ENCODE measurements at places on chromosomes 11 and 22. TPM values are rescaled to one million over a fixed set of nuclear protein-coding genes. Genes with fewer than 3 reads are reported as not detected.
A peak's percentile ranks its signal among the peaks of the same experiment; 100 is the strongest.

- ATAC-seq, result no peak
These were observed 4.1 kb downstream of the RELT start for GRCh38 chr11:73380331-73380730.

DNA sequence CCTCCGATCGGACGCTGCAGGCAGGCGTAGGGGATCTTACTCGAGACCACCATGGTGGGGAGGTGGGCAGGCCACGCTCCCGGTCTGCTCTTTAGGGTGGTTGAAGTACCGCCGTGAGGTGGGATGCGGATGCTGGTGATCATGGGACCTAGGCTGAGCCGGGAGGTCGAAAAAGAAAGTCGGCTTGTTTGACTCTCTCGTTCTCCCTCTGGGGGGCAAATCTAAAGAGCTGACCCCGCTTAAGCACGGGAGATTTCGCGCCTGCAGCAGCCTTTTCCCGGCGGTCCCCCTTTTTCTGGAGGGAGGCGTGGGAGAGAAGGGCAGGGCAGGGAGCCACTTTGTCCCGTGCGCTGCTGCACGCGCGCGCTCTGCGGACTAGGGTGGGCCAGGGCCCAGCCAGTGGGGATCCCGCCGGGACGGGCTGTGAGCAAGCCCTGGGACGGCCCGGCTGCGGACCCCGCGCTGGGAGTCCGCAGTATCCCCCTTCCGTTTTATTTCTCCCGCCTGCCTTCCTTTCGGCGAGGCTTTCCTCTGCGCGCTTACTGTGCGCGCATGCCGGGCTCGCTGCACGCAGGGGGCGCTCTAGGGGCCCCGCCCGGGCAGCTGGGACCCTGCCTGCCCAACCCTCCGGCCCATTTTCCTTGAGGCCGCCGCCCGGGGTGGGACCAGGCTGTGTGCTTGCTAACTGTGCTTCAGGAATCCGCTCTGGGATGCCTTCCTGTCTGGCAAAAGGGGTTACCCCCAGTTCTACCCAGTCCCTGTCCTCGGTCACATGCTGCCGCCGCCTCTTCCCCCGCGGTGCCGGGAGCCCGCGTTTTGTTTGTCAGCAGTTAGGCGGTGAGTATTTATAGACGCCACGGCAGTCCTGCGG lies 81.0 kb downstream of the PRR5L start:
- ATAC-seq, result peak; percentile 56

DNA sequence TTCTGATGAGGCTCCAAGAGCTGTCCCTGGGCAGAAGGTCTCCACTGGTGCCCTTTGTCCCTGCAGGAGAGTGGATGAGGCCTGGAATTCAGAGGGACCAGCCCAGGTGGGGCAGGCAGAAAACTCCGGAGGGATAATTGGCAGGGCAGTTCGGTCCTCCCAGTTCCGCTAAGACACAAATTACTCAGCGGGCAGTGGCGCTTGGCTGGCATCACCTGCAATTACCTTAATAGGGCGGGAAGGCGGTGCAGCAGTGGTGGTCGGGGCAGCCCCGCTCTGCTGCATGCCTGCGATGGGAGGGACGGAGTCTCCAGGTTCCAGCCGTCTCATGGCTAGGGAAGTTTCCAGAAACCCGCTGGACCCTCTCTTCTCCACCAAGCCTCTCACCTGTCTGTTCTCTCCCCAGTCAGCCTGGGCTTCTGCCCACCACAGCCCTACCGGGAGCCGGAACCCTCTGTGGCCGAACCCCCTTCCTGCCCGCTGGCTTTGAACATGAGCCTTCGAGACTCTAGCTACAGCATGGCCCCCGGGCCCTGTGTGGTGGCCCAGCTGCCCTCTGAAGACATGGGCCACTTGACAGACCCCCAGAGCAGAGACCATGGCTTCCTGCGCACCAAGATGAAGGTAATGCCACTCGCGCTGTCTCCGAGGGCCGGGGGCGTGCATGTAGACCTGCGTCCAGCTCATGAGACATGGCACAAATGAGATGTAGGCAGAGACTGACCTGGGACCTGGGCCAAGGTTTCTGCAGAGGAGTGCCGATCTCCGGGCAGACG lies 7.0 kb downstream of the OVOL1 start:
- ATAC-seq, result no peak

- no peak for ATAC-seq
These were observed 88.8 kb upstream of the BARX2 start for GRCh38 chr11:129286813-129287212.

- ATAC-seq, result no peak
These were observed 29.6 kb downstream of the ZNF143 start for GRCh38 chr11:9490376-9490775.

DNA sequence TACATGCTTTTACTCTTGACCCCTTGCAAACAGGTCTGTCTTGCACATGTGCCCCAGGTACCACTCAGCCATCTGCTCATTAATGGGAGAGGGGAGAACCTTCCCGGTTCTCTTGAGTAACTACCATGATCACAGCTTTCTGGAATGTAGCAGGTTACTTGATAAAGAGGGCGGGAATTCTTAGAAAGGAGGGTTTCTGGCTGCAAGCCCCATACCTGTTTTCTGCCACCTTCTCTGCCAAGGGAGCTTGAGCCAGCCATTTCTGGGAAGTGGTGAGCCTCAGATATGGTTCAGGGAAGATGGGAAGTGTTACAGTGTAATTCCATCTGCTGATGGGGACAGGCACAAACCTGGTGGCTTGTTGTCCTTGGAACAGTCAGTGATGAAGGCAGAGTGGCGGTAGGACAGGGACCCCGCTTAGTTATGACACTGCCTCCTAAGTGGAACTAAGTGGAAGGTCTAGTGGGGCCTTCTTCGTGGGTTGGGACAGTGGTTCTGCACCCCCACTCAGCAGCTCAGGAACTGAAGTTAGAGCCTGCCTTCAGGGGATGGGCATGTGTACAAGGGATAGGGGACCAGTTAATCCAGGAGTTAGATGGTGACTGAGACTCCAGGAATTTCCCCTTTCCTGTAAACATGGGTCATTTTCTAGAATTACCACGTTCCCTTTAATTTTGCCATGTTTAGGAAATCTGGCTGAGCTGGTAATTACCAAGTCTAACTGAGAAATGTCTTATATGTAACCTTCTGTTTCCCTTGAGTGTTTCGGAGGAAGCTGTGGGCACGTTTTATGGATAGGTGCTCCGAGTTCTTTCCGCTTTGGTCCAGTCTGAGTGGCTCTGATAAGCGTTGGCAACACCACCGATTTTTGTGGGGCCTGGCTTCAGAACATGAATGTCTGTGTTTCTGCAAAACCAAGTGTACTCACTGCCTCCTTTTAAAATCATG lies 35.3 kb downstream of the BCR start:
- peak; percentile 22 for ATAC-seq

Gene SC5D
- total RNA-seq, result 28.0 TPM

- ATAC-seq, result no peak
These were observed 24.9 kb upstream of the GNB1L start for GRCh38 chr22:19879643-19879991.

GRCh38 chr11:56624661-56625110 lies 10.0 kb upstream of the OR5M1 start:
- ATAC-seq, result no peak

Gene KREMEN1
- 12.5 TPM for total RNA-seq

GRCh38 chr11:34616830-34617504 lies 3.9 kb upstream of the EHF start:
- no peak for ATAC-seq

- no peak for ATAC-seq
These were observed 103.6 kb downstream of the MTNR1B start for GRCh38 chr11:93073026-93073425.

GRCh38 chr22:38766076-38766777 lies 10.4 kb upstream of the SUN2 start:
- ATAC-seq, result peak; percentile 48

DNA sequence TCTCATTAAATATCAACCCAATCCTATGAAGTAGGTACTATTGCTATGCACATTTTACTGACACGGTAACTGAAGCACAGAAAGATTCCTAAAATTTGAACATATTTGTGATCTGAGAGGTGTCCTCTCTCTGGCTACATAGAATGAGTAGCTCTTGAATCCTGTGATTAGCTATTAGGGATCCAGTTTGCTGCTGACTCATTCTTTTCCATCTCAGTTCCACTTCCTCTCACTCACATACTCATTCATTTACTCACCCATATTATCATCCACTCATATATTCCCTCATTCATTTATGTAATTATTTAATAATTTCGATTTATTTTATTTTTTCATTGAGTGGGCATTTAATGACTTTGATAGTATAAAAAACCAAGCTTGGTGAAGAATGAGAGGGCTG lies 42.7 kb downstream of the OR5B17 start:
- ATAC-seq, result no peak

- no peak for ATAC-seq
These were observed 94.1 kb upstream of the SC5D start for GRCh38 chr11:121198491-121198890.

DNA sequence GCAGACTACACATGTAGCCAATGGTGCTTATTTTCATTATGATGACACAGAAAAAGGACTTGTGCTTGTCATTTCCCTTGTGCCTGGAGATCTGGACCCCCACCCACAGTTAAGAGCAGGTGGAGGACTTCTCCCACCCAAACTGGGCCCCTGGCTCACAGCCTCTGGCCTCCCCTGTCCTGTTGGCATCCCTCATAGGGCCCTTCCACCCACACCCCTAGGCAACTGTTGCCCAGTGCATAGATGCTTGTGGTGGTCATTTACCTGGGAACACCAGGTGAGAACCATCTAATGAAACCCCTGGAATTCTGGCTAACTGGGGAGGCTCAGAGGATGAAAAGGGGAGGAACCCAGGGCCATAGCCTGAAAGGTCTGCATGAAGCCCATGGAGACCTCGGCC lies 355.9 kb downstream of the BUD13 start:
- no peak for ATAC-seq

DNA sequence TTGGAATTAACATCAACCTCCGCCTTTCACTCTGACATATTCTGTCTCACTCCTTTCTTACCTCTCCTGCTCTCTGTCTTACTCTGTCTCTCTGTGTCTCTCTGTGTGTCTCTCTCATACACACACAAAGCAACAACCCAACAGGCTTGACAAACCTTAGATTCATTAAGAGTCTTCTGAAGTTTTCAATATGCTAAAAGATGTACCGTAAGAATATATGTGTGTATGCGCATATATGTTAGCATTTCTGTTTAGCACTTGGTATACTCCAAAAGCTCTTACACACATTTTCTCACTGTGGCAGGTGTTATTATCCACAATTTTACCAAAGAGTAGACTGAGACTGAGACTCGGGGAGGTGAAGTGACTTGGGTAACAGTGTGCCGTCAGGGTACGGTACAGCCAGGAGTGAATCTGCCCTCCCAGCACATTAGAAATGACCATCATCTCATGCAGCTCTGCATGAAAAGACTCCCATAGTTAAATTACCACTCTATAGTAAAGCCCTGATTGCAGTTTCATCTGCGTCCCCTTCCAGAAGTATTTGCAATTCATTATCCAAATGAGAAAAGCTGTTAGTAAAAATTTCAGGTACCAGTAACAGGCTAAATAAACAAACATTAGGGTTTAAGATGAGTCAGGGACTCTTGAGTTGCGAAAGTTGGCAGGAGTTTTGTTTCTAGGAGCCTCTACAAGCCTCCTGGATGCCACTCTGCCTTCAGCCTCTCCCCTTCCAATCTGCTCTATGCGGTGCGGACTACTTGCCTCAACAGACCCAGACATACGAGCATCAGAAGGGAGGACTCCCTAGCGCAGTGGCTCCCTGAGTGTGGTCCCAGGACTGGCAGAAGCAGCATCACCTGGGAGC lies 195.2 kb upstream of the TMEM45B start:
- no peak for ATAC-seq

GRCh38 chr11:32918427-32918826 lies 25.8 kb downstream of the QSER1 start:
- no peak for ATAC-seq

Gene UBQLNL
- total RNA-seq, result 0.31 TPM

GRCh38 chr11:70575396-70576060 lies 177.2 kb downstream of the CTTN start:
- no peak for ATAC-seq

DNA sequence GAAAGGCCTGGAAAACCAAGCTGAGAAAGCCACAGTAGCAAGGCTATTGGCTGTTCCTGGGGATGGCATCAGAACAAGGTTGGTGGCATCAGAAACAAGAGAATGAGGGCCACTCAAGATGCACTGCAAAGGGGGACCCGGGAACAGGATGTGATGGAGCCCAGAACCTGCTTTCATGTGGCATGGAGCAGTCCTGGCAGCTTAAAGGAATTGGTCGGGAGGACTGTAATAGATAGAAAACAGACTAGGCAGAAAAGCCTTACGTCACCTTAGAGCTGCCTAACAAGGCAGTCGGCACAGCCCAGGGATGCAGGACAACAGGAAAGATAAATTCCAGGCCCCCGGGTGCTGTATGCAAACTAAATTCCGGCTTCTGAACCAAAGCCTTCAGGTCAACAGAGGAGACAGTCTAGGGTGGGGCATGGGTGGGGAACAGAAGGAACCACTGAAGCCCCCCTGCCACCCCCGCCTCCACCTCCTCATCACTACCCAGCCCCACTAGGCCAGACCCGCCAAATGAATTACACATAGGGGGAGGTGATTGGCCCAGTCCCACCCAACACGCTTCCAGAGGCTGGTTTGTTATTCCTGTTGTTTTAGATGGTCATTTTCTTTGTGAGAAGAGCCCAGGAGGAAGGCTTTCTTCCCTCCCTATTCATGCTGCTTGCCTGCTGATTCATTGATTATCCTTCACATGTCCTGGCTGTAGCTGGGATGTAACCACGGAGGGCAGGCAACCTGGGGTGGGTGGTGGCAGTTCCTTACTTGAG lies 25.7 kb upstream of the LRRC55 start:
- ATAC-seq, result no peak

DNA sequence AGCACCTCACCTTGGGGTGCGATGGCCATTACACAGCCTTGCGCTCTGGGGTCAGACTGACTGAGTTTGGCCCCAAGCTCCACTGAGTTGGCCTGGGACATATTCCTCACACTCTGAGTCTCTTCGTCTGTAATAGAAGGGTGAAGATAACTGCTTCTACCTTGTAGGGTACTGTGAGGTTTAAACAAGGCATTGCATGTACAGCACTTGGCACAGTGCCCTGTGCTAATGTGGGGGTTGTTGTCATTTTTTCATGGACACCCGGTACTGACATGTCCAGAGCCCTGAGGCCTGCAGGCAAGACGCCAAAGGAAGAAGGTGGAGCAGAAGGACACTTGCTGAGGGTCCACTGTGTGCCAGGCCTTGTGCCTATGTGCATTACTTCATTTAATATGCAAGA lies 50.7 kb downstream of the OTOG start:
- no peak for ATAC-seq

DNA sequence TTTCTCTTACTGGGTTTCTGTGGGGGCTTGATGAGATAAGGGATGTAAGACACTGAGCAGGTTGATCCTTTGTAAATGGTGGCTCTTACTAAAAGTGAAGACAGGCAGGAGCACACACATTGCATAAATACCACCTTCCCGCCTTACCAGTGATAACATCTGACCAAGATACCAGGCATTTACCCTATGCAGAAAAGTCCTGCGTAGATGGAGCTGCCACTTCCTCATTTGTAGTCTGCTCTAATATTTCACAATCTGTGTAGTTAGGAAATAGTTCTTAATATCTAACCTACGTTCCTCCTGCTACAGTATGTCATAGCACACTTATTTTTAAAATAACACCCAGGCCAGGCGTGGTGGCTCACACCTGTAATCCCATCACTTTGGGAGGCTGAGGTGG lies 23.9 kb upstream of the SWAP70 start:
- peak; percentile 48 for ATAC-seq

- no peak for ATAC-seq
These were observed 321.1 kb downstream of the MN1 start for GRCh38 chr22:27480487-27480886.

Gene PGR
- total RNA-seq, result 11.3 TPM

Gene OR4C5
- not detected for total RNA-seq

GRCh38 chr22:17945156-17945887 lies 79.0 kb downstream of the MICAL3 start:
- ATAC-seq, result no peak

Measured in gastroesophageal sphincter (tissue), 4 donors.